ENCODE measurements at places on chromosomes 4 and X. TPM values are rescaled to one million over a fixed set of nuclear protein-coding genes. Genes with fewer than 3 reads are reported as not detected.

Gene RBMXL3
- total RNA-seq, result not detected

Gene AFP
- not detected for total RNA-seq

Gene TMPRSS11F
- total RNA-seq, result not detected

Gene SLC10A6
- 0.97 TPM for total RNA-seq

Gene ZXDA
- total RNA-seq, result 4.6 TPM

Gene SLC2A9
- 25.2 TPM for total RNA-seq

Gene ATG4A
- 17.4 TPM for total RNA-seq

Gene SSX4
- not detected for total RNA-seq

Gene IL2
- total RNA-seq, result not detected

Gene NAP1L3
- 0.95 TPM for total RNA-seq

Gene ARHGEF6
- total RNA-seq, result 33.7 TPM

Gene UGT8
- 1.2 TPM for total RNA-seq

Gene NALF2
- 0.12 TPM for total RNA-seq

Gene GLRA3
- total RNA-seq, result not detected

Gene FOXR2
- not detected for total RNA-seq

Gene HHIP
- total RNA-seq, result 172 TPM

Gene CCDC110
- total RNA-seq, result 0.44 TPM

Gene DNAJB14
- total RNA-seq, result 60.3 TPM

Gene DOK7
- 4.0 TPM for total RNA-seq

Gene ASB9
- total RNA-seq, result 6.0 TPM

Gene PPP1R2C
- not detected for total RNA-seq

Gene STPG2
- total RNA-seq, result 1.1 TPM

All from lower lobe of right lung (tissue), 2 donors.